ENCODE measurements at places on chromosomes 4 and X.
A peak's percentile ranks its signal among the peaks of the same experiment; 100 is the strongest.

DNA sequence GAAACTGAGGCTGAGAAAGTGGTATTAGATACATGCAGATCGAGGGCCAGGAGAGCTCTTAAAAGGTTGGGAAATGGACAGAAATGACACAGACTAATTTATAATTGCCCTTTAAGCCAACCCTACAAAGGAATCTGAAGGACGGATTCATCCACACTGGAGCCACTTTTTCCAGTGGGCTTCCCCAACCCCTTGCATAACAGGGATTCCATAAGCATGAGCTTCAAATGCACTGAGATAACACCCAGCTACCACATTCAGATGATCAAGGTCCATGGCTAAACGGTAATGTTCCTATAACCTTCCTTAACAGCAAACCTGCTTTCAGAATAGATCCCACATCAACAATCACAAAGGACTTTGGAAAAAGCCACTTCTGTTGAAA lies 34.2 kb downstream of the PLAC1 start:
- no peak for DNase-seq

DNA sequence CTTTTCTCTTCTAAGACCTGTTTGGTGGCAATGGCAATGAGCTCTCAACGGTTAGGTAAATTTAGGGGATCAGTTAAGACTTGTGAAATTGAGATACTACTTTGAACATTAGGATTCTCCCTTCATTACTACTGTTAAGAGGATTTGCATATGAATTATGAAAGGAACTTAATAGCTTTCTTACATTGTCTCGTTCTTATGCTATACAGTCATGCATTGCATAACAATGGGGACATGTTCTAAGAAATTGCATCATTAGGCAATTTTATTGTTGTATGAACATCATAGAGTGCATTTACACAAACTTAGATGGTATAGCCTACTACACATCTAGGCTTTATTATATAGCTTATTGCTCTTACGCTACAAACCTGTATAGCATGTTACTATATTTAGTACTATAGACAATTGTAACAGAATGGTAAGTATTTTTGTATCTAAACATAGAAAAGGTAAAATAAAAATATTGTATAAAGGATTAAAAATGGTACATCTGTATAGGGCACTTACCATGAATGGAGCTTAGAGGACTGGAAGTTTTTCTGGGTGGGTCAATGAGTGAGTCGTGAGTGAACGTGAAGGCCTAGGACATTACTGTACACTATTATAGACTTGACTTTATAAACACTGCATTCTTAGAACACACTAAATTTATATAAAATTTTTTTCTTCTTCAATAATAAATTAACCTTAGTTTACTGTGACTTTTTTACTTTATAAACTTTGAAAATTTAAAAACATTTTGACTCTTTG lies 62.5 kb downstream of the PAQR3 start:
- DNase-seq, result no peak

- no peak for DNase-seq
These were observed 121.1 kb downstream of the REPS2 start for GRCh38 chrX:17067534-17067933.

DNA sequence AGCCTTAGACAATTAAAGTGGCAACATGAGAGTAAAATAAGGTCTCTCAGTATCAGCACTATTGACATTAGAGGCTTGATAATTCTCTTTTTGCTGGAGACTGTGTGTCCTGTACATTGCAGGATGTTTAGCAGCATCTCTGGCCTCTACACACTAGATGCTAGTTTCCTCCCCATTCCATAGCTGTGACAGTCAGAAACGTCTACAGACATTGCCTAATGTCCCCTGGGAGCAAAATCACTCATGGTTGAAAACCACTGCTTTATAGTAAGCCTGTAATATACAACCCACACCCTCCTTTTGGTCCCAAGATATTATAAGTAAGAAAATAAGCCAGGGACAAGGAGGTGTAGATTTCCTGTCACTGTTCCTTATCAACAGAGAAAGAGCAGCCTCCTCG lies 166.0 kb downstream of the FRMPD4 start:
- DNase-seq, result no peak

DNA sequence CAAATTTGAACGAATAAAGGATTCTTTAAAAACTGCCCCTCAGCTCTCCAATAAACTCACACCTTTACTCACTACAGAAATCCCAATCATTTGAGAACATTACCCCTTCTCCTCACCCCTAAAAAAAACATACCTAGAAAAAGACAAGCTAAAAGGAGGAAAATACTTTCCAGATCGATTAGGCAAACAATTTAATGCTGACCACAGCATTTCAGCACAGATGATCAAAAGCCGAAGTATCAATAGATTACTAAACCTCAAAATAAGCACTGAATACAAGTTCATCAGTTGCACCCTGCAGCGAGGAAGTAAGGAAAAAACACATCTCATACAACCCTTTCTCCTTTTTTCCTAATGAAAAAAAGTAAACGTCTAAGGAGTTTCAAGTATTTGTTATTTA lies 65.5 kb downstream of the MBNL3 start:
- DNase-seq, result no peak

- no peak for DNase-seq
These were observed 19.8 kb upstream of the SORCS2 start for GRCh38 chr4:7172508-7172907.

GRCh38 chr4:185830263-185830994 lies 18.4 kb upstream of the SORBS2 start:
- DNase-seq, result no peak

DNA sequence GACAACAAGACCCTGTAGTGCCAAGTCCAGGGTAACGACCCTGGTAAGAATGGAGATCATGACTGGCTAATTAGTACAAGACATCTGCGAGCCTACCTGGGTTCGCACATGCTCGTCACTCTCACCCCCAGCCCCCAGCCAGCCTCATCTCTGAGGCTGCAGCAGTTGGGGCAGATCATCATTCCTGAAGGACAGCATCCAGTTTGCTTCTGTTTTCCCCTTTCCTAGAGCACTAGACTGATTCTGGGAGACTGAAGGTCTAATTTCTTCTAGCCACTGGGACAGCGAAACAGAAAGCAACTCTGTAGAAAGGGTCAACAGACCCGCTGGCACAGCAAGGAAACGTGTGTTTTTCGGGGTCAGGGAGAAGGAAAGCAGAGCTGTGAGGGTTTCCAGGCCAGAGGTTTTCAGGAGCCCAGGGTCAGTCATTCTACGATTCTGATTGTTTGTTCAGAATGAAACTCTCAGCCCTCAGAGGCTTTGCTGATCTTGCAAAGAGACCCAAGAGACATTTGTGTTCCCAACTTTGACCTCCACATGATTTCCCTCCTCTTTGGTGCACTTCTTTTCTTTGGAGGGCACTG lies 343.1 kb upstream of the NOCT start:
- DNase-seq, result no peak

GRCh38 chrX:15675490-15675921 lies 10.9 kb upstream of the CLTRN start:
- peak; percentile 70 for DNase-seq

DNA sequence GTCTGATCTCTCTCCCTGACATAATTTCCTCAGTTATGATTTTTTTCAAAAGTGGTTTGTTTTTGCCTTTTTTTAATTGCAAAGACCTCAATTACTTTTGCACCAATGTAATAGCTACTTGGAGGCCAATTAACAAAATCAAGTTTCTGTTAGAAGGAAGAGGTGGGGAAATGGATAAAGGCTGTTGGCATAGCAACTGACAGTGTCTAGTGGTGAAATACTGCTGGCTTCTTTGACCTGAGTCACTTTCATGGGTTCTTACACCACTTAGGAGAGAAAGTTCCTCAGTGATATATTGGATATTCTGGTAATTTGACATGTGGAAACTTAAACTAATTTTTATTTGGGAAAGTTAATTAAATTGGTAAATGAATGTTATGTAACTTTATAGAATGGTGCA lies 26.5 kb upstream of the ATP8A1 start:
- no peak for DNase-seq

DNA sequence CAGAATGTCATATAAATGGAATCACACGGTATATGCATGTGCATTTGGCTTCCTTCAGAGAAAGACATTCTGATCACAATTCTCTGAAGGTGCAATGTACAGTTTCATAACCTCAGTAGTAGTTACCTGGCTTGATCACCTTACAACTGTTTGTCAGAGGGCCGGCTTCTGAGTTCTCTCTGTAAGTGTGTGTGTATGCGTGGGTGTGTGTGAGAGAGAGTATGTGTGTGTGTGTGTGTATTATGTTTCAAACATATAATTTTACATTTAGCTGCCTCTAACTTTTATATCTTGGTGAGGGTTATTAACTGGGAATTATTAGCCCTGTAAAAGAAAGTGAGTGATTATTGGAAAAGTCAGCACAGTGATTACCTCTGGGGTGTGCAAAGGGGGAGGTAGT lies 8.0 kb upstream of the LOC101059915 start:
- no peak for DNase-seq
